Hematopoietic multipotent progenitor cell treated with erythropoietin and hydrocortisone succinate and interleukin-3 and kit ligand, for 15 days (in vitro differentiated cells): ENCODE measurements at places on chromosomes 2 and 18.

DNA sequence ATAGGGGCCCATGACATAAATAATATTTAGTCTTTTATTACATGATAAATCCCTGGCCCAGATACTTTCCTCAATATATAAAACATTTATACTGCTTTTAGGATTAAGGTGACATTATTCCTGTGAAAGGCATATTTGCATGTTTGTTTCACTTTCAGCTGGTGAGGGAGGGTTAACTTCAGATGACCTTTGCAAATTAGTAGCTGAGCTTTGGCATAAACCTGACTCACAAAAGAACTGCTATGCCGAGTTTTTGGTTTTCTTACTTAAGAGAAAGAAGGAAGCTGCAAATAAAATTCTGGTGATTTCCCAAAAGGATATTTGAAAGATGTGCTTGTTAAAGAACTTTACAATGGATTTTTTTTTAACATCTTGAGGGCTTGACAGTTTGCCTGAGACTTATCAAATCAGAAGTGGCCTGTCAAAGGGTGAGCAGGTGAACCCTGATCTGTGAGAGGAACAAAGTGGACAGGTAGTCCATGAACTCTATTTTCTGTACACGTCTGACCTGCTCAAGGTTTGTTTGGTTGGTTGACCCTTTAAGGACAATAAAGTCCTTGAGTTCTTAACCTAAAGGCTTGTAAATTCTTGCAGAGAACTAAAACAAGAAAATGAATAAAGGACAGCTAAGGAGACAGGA lies 93.5 kb downstream of the FAM124B start:
- no peak for DNase-seq

- DNase-seq: no peak
These were observed 72.8 kb upstream of the DTNA start for GRCh38 chr18:34637094-34637801.

DNA sequence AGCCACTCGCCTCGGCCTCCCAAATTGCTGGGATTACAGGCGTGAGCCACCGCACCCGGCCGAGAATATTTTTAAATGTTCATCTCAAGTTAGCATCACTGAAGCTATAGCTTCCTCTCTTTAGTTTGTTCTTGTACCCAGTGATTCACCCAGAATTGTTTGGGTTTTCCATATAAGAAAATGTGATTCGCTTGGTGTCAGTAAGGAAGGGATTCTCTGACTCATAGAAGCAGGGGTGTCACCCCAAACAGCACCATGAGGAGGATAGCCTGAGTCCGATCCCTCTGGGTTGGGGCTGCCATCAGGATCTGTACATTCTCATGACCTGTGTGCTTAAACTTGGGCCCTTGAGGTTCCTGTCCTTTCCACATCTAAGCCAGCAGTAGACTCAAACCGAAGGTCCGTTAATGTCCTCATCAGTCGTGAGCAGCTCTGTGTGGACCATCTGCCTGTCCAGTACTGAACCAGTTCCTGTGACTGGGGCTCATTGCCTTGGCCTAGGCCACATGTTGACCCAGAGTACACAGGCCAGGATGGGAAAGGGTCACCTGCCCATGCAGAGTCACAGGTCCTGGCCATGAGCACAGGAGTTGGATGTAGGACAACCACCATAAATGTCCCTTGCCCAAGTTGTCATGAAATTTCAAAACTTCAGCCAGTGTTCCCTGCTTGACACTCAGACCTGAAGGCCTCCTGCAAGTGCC lies 311.9 kb downstream of the GBX2 start:
- no peak for DNase-seq

GRCh38 chr2:56185101-56185581 lies 1.4 kb downstream of the CCDC85A start:
- DNase-seq: no peak

GRCh38 chr18:3151399-3152264 lies 68.1 kb downstream of the MYOM1 start:
- peak; percentile 71 for DNase-seq

GRCh38 chr2:143226714-143227541 lies 97.7 kb downstream of the ARHGAP15 start:
- DNase-seq: no peak

- no peak for DNase-seq
These were observed 210.6 kb downstream of the IKZF2 start for GRCh38 chr2:212940816-212941215.

DNA sequence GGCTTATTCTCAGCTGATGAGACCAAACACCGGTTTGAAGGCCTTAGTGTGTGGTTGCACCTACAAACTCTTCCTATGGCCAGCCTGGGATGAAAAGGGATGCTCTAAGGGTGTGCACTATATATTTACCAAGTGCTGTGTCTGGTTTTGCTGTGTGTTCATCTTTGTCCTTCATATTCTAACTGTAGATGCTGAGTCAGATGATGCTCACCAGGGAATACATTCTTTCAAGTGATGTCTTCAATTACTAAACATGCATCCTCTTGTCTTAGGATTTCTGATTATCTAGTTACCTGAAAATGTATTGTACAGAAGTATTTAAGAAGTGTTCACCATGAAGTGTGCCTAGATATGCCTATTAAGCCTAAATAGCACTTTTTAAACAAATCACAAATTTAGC lies 1111.6 kb upstream of the ZEB2 start:
- no peak for DNase-seq

DNA sequence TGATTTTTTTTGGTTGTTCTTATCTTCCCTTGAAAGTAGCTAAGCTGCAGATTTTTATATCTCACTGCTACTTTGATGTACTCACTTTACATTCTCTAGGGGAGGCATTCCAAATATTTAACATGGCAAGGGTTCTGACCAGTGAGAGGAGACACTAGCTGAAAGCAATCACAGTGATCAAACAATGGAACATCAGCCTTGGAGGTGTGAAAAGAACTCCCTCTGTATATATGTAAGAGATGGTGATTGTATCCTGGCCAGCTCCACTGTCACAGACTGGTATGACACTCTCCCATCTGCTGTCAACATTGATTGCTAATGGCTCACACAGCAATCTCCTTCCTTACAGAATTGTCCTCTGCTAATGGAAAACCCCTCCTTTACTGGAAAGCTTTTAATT lies 291.7 kb upstream of the CDH19 start:
- no peak for DNase-seq

DNA sequence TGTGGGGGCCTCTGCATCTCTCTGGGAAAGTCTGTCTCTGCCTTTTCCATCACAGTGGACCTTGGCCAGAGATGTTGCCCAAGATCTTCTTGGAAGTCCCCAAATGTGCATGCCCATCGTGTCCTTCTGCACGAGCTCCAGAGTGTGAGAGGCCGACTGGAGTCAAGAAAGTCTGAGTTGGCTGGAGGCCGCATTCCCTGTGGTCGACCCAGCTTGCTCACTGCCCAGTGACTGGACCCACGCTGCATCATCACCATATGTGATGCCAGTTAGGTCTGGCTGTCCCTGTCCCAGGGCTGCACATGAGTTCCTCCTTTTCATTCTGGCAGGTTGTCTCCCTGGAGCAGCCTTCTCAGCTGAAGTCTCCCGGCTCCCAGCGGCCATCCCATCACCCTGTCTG lies 93.8 kb downstream of the ARL4C start:
- no peak for DNase-seq

GRCh38 chr18:11074889-11075288 lies 74.5 kb downstream of the PIEZO2 start:
- no peak for DNase-seq

DNA sequence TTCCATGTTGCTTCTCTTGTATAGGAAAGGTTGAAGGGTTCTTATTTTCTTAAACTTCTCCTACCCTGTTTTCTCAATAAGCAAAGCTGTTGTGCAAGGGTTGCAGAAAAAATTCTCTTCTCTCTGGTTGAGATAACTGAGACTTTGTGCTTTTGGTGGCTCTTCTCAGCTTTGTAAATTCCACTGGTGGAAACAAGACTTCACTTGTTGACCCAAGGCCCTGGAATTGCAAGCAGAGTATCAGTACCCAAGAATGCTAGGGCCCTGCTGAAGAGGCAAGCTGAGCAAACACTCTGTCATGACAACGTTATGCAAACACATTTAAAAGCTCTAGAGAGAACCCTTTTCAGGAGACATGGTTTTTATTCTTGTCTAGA lies 294.7 kb upstream of the EPAS1 start:
- DNase-seq: no peak

GRCh38 chr18:57715073-57715472 lies 88.0 kb downstream of the ATP8B1 start:
- DNase-seq: no peak

DNA sequence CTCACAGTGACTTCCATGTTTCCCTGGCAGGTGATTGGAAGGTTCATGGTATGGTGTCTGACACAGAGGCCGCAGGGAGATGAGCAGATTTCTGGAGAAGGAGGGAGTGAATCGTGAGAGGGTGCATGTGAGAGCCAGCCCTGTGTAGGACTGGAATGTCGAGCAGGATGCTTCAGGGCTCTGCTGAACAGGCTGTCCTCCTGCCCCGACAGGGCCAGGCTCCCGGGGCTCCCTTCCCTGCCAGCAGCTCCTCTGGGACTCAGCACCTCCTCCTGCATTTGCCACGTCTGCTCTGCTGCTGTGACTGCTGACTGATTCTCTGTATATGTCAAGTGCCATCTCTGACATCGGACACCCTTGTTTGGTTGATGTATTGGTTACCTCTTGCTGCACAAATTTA lies 38.5 kb upstream of the INHBB start:
- DNase-seq: no peak

DNA sequence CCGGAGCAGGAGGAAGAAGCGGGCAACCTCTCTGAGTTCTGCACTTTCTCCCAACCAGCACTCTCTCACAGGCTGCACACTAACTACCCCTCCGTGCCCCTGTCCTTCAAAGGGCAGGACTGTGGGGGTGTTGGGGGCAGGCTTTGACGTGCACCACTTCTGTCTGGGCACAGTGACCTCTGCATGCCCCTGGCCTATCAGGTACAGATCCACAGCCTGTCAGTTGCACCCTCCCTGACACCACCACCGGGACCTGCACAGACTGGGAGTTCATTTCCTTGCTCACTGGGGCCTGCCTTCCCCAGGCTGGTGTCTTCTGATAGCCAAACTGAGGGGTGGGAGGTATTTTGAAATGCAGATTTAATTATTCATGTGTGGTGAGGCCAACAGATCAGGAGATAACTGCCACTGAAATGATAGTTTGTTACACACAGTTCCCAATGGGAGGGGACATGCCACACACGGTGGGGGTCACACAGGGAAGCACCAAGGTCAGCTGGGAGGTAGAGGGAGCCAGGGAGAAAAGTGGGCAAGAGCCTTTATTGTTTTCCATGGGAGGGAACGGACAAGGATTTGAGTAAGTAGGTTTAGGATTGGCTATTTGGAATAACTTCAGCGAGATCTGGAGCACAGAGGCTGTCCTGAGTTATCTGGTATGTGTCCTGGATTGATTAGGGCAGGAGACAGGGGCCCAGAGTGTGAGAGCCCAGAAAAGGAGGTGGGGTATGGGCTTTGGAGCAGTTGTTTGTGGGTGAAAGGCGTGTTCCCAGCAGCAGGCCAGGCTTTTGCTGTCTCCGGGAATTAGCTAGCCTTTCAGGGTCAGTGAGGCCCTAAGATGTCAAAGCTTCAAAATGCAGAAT lies 251.6 kb downstream of the AFF3 start:
- DNase-seq: no peak

GRCh38 chr2:40147360-40147759 lies 304.5 kb downstream of the SLC8A1 start:
- no peak for DNase-seq

- no peak for DNase-seq
These were observed 331.6 kb downstream of the CCDC85A start for GRCh38 chr2:56515399-56515798.

DNA sequence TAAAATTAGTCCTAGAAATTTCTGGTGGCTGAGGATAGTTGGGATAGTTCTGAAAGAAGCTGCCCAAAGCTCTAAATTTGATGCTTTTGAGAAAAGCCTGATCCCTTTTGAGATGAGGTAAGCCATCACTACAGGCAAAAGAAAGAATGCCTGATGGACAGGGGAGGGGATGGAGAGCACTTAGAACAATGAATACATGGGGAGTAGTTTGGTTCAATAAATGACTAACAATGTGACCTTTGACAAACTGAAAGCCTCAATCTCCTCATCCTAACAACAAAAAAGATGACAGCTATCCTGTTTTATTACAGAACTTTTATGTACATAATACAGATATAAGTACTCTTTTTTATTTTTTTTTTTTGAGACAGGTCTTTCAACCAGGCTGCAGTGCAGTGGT lies 42.7 kb downstream of the GFPT1 start:
- DNase-seq: no peak

DNA sequence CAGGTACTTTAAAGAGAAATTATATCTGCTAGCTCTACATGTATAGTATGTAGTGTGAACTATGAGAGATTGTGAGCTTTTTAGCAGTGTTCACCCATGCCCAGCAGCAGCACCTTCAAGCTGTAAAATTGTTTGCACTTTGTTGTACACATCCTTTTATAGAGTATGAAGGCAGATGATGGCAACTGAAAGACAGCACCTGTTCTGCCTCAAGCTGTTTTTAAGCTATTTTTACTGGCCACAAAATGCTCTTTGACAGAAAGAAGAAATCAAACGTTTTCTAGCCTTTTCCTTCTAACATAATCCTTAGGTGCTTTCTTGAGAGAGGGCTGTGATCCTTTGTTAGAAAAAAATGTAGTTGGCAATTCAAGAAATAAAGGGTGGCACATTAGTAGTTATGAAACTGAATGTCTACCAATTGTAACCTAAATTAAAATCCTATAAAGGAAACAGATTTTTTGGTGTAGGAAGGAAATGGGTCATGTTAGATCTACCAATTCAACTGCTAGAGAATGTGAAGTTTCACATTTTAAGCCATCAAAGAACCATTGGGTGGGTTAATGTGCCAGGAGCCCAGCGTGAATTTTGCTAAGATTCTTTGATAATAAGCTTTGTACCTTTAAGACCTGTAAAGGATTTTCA lies 59.5 kb downstream of the R3HDM1 start:
- DNase-seq: no peak

DNA sequence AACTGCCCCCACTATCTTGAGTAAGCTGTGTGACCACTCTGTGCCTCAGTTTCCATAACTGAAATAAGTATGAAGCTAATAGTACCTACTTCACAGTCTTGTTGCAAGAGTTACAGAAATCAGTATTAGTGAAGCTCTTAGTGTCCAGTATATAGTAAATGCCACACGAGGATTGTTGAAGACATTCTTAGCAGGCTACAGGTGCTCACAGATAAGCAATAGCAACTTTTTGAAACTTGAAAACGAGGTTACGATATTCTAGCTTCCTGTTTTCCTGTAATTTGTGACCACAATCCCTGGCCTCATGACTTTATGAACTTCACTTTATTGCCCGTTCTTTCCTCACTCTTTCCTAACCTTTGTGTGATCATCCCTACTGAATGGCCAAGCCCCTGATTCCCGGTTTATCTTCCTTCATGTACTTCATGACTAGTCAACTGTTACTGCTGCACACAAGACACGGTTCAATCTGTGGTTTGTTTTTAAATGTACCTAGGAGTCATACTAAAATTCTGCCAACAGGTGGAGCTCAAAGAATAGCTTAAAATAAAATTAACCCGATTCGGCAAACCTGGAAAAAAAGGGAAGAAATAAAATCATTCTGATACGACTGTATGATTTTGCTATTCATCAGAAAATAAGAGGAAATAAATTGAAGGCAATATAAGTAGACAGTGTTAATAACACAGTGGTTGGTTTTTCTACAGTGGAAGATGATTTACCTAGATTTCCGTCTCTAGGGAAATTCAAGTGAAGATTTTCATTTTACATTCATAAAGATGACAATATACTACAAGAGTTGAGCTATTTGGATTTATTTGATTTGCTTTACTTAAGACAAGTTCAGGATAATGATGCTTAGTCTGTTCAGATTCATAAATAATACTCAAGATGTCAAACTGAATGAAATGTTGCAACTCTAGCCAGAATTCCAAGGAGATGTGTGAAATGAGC lies 38.1 kb upstream of the STAT1 start:
- DNase-seq: peak; percentile 25

- no peak for DNase-seq
These were observed 1.3 kb downstream of the NYAP2 start for GRCh38 chr2:225400546-225401400.

- DNase-seq: no peak
These were observed 24.8 kb upstream of the STK39 start for GRCh38 chr2:168272225-168272624.
